ENCODE measurements at places on chromosomes 3 and 15.

DNA sequence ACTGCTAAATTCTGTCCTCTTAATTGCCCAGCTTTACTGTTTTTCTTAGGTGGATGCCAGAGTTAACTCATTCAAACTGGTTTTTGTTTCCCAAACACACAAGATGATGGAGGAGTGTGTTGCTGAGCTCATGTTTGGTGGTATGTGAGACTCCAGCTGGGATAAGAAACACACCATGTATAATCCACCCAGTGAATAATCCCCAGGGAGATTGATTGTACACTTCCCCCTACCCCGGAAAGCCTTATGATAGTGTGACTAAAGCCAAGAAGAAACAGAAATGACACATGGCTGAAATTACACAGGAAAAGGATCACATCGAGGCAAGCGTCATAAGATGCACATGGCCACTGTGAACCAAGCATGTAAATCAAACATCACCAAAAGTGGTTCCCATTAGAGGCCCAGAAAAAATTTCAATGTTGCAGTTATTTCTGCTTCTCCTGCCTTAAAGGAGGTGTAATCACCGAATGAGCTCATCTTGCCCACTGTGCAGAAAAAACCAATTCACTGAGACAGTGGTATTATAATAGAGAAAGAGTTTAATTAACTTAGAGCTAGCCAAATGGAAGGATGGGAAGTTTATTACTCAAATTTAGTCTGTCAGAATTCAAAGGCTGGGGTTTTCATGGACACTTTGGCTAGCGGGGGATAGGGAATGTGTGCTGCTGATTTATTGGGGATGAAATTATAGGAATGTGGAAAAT lies 56.7 kb upstream of the MAGI1 start:
- no peak for DNase-seq

GRCh38 chr15:83898361-83898760 lies 244.4 kb downstream of the ADAMTSL3 start:
- DNase-seq: no peak

DNA sequence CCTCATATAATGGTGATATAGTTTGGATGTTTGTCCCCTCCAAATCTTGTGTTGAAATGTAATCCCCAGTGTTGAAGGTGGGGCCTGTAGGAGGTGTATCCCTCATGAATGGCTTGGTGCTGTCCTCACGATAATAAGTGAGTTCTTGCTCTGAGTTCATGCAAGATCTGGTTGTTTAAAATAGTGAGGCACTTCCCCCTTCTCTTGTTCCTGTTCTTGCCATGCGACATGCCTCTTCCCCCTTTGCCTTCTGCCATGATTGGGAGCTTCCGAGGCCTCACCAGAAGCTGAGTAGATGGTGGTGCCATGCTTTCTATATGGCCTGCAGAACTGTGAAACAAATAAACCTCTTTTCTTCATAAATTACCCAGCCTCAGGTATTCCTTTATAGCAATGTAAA lies 39.2 kb downstream of the REC114 start:
- no peak for DNase-seq

DNA sequence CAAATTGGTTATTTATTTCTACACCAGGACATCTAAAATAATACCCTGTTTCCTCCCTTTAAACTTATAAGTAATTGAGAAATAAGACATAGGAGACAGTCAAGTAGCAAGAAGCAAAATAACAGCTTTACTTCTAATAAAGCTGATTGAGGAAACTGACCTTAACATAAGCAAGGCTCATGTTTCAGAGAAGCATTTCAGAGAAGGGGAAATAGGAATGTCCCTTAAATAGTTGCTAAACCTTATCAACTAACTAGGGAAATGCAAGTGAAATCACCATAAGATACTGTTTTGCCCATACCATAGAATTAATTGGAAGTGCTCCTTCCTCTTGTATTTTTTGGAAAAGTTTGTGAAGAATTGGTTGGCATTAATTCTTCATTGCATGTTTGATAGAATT lies 84.9 kb downstream of the B3GALNT1 start:
- no peak for DNase-seq

DNA sequence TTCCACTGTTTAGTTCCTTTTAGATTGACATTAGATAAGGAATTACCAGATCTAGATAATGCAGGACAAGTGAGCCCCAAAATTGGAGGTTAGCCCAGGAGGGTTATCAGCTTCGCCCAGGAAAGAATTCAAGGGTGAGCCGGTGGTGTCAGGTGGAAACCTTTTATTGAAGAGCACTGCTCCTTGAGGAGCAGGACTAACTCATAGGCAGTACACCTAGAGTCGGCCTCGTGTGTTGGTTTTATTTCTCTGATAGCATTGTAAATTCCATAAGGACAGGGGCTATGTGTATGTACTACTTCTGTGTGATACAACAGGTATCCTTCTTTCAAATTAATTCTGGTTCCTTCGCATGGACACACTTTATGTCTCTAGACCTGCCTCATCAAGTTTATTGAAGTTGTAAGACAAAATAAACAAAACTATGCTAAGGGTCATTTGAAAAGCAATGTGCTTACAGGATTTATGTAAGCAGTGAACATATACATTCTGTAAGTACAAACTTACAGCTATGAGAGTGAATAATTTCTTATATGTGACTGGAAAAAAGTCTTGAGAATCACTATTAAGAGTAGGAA lies 57.2 kb downstream of the SNX4 start:
- no peak for DNase-seq
